ENCODE measurements at places on chromosomes 2 and 18.

DNA sequence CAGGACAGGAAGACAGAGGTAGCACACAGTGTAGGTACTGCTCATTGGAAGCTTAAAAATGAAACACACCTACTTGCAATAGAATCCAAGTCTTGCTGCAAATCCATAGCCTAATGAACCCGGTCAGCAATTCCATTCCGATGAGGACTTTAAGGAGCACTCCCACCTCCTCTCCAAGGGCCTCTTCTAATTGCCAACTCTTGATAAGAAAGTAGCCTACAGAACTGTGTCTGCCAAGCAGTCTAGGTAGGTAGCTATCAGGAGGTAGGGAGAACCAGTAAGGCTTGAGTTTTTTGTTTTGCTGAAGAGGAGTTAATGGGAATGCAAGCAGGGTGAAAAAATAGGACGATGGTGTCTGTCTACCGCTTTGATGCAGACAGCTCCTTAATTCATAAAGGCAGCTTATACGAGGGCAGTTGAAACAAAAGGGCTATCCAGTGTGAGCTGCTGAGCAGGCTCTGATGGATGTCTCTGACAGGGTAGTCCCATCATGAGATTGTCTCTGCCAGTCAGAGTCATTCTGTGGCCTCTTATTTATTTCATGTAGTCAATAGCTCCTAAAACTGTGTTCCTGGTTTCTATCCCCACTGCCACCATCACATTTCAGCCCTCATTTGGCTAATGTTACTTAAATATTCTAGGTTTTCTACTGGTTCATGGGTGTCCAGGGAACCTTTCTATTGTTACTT lies 155.6 kb upstream of the DNMT3A start:
- no peak for DNase-seq

DNA sequence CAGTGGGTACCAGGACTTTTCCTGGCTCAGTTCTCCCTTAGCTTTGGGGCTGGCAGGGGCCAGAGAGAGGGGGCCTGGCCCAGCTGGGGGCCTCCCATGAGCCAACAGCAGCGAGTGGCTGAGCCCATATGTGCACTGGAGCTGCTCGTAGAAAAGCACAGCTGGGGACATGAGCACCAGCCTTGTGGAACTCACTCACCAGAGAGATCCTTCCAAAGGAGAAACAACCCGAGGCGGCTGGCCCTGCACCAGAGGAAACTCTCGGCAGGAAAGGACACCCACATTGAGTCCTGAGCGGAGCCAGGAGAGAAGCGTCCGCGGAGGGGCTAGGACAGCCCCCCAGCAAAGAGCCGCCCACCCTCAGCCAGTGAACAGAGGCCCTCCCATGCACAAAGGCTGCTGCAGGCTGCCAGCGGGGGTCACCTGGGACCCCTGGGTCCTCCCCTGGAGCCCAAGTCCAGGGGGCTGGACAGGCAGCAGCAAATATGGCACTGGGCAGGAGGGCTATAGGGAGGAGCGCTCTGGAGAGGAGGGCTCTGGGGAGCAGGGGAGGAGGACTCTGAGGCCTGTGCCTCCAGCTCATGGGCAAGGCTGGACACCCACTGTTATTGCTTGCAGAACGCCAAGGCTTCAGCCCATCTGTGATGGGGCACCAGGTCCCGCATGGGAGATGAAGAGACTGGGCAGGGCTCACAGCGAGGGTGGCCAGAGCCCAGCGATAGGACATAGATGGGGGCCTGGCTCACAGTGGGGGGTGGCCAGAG lies 42.1 kb upstream of the SNED1 start:
- no peak for DNase-seq

DNA sequence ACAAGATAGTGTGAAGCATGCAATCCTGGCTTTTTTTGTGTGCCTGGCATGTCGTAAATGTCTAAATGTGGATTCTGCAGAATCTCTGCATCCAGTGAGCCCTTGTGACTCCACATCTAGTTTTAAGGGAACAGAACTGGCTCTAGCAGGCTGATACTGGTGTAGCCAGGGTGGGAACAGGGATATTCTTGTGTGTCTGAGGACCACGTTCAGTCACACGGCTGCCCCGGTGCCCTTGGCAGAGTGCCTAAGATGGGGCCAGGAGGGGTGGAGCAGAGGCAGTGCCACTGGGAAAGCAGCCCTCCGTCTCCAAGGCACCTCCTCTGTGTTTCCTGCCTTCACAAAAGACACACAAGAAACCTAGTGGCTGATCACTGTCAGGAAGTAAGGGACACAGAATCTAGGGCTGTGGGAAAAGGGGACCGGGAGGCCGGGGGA lies 91.5 kb upstream of the PARD3B start:
- no peak for DNase-seq

GRCh38 chr18:49733321-49733720 lies 80.0 kb downstream of the ACAA2 start:
- no peak for DNase-seq

GRCh38 chr18:40313030-40313642 lies 1641.9 kb upstream of the PIK3C3 start:
- DNase-seq, result no peak

- DNase-seq, result no peak
These were observed 30.6 kb downstream of the RTN4 start for GRCh38 chr2:55019526-55020258.

- DNase-seq, result no peak
These were observed 31.8 kb upstream of the IMP4 start for GRCh38 chr2:130310881-130311280.

DNA sequence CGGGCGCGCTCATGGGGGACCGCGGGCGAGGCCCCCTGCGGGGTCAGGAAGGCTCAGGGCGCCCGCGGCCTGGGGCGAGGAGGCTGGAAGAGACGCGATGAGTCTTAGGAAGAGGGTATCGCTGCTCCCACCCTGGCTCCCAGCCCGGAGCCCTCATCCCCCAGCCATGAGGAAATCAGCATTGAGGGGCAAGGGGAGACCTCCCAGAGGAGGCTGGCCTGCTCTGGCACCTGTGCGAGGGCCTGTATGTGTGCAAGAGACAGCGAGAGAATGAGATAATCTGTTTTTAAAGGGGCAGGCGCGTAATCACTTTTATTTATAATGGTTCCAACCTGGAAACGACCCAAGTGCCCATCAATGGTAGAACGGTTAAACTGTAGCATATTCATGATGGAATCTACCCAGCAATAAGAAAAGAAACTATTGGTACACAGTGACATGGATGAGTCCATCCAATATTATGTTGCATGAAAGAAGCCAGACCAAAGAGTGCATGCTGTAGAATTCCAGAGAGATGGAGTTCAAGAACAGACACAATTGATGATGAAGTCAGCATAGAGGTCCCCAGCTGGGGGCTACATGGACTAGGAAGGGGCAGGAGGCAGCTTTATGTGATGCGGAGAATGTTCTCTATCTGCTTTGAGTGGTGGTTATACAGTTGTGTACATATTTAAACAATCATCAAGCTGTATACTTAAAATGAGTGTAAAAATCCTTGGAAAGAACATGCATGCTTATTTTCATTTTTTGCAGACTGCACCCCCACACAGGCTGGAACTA lies 14.4 kb downstream of the FBXO41 start:
- DNase-seq, result no peak

DNA sequence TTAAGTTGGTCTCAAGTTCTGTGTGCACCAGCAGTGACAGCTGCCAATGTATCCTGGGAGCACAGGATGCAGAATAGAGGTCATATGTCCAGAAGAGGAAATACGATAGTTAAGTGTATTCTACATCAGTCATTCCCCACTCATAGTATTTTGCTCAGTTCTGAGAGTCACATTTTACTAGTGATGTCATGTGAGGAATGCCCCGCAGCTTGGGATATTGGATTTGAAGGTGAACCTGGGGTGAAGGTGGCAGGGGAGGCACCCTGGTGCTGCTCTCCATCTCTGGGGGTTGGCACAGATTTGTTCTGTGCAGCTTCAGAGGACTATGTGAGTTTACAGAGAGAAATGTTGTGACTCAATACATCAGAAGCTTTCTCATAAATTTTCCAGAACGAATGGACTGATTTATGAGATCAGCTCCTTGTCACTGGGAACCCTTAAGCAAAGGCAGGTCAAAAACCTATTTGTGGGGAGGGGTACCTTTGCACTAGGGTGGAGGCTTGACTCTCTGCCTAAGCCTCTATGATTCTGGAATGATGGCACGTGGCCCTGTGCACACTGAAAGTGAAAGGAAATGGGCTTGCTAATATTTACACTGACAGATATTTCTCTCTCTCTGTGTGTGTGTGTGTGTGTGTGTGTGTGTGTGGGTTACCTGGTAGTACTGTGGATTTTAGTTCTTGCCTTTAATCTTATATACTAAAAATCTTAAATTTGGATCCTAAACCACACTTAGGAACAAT lies 95.9 kb downstream of the NEB start:
- no peak for DNase-seq

DNA sequence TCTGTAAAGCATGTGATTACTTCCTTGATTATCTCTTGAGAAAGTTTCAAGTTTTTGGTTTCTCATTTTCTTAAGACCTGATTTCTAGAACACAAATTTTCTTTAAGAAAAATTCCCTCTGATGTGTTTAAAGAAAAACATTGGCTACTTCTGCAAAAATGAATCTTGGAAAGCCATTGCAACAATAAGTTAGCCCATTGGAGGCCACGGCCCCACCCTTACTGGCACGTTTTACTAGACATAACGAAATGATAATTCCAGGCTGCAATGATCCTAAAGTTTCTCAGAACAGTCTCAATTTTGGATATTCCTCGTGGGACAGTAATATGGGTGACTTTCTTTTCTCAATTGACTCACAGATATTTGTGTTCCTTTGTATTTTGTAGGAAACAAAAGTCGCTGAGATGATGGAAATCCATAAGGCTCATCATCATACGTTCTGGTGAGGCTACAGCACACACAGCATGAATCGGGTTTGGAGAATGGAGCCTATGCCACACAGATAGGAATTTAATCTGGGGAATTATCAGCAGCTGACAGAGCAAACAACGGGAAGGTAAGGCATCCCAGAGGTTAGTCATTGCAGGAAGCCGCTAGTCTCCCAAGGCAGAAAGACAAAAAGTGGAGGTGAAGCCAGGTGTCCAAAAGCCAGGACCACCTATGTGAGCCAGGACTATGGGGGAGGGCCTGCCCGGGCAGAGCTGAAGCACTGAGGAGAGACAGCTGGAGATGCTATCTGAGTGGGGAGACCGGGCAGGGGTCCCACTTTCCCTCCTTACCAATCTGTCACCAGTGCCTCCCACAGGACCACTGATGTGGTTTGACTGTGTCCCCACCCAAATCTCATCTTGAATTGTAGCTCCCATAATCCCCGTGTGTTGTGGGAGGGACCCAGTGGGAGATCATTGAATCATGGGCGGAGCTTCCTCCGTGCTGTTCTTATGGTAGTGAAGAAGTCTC lies 35.9 kb downstream of the SOWAHC start:
- DNase-seq, result no peak

GRCh38 chr18:52451256-52451655 lies 111.3 kb downstream of the DCC start:
- DNase-seq, result no peak

GRCh38 chr2:44599130-44599529 lies 237.4 kb downstream of the CAMKMT start:
- DNase-seq, result no peak

DNA sequence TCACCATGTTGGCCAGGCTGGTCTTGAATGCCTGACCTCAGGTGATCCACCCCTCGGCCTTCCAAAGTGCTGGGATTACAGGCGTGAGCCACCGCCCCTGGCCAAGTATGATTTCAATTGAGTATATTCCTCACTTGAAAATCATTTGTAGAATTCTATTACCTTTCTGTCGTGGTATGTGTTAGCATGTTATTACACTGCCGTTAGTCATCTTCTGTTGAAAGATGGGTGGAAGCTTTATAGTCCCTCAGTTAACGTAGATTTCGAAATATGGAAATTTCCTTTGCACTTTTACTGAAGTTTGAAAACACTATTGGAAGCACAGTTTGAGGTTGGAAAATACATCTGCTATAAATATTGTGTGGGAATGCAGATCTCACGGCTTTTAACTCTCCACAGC lies 14.7 kb downstream of the NIFK start:
- peak; percentile 14 for DNase-seq

- no peak for DNase-seq
These were observed 76.2 kb upstream of the STK39 start for GRCh38 chr2:168323529-168324021.

GRCh38 chr18:58861861-58862301 lies 2.8 kb upstream of the ZNF532 start:
- no peak for DNase-seq

GRCh38 chr2:208033701-208034502 lies 8.6 kb upstream of the PLEKHM3 start:
- DNase-seq, result peak; percentile 12
